ENCODE measurements at places on chromosomes 7 and 10.

DNA sequence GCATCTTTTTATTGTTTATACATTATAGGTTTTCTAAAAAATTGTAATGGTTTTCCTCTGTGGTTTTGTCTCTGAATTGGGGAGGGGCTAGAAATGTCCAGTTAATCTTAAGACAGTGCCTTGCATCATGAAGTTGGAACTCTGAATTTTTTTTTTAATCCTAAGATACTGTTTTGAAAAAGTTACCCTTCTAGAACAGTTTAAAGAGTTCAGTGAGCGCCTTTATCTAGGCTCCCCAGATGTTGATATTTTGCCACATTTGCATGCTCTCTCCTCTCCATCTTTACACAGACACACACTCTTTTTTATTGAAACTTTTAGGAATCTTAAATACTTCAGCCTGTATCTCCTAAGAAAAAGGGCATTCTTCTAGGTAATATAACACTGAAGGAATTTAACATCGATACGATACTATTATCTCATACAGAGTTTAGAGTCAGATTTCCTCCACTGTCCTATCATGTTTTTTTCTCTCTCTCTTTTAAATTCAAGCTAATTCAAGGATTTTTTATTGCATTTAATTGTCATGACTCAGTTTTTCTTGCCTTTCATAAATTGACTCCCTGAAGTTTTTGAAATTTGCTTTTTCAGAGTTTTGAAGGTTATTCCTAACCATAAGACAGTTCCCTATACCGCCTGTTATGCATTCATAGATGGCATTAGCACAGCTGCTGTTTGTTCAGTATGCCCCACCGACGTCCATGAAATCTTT lies 31.5 kb downstream of the PRKAR2B start:
- DNase-seq, result no peak

DNA sequence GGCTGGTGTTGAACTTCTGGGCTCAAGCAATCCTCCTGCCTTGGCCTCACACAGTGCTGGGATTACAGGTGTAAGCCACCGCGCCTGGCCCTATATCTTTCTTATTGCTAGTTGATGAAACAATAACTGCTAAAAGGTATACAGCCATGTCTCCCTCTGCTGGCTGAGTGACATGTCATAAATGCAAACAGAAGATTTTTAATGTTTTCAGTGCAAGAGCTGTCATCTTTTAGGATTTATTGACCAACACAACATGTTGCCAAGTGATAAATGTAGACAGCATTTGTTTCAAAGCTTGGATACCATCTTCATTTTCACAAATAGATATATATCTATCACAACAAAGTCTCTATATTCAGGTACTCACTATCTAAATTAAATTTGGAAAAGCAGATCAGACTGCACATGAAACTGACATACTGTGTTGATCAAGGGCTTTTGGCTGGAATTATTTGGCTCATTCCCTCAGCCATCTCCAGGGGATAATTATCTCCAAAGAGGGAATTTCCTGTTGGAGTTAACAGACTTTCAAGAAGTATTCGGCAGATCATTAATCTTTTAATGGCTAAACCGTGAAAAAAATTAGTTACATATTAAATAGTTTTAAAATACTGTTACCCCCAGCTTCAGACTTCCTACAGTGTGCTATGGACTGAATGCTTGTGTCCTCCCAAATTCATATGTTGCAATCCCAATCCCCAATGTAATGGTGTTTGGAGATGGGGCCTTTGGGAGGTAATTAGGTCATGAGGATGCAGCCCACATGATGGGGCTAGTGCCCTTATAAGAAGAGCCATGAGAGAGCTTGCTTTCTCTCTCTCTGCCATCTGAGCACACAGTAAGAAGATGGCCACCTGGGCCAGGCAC lies 41.3 kb upstream of the SRPK2 start:
- DNase-seq, result no peak

DNA sequence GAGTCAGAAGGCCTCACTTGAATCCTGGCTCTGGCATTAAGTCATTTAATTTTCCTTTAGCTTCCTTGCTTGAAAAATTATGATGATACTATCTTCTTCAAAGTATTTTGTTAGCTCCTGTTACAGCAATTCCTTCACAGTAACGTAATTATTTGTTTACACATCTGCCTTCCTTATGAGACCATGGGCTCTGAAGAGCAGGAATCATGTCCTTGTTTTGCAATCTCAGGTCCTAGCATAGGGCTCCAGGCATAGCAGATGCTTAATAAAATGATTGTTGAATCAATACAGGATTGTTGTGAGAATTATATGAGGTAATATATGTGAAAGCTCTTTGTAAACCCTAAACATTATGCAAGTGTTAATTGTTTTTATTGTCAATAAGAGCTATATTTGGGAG lies 25.5 kb downstream of the KLHDC10 start:
- DNase-seq, result no peak

GRCh38 chr7:130966246-130967009 lies 232.4 kb upstream of the KLF14 start:
- DNase-seq, result no peak

- DNase-seq, result no peak
Measured at GRCh38 chr10:105785721-105786120, 1144.6 kb downstream of the SORCS3 start.

- no peak for DNase-seq
Measured at GRCh38 chr10:52965938-52966401, 193.4 kb upstream of the MBL2 start.

GRCh38 chr10:103502849-103503660 lies 9.6 kb downstream of the NEURL1 start:
- no peak for DNase-seq

- no peak for DNase-seq
Measured at GRCh38 chr7:143455491-143455890, 12.2 kb downstream of the TAS2R60 start.

- DNase-seq, result no peak
Measured at GRCh38 chr7:1542329-1542728, 11.8 kb downstream of the MAFK start.

GRCh38 chr10:21520509-21520908 lies 5.0 kb downstream of the SKIDA1 start:
- no peak for DNase-seq

- no peak for DNase-seq
Measured at GRCh38 chr10:1472178-1472958, 265.0 kb downstream of the ADARB2 start.

DNA sequence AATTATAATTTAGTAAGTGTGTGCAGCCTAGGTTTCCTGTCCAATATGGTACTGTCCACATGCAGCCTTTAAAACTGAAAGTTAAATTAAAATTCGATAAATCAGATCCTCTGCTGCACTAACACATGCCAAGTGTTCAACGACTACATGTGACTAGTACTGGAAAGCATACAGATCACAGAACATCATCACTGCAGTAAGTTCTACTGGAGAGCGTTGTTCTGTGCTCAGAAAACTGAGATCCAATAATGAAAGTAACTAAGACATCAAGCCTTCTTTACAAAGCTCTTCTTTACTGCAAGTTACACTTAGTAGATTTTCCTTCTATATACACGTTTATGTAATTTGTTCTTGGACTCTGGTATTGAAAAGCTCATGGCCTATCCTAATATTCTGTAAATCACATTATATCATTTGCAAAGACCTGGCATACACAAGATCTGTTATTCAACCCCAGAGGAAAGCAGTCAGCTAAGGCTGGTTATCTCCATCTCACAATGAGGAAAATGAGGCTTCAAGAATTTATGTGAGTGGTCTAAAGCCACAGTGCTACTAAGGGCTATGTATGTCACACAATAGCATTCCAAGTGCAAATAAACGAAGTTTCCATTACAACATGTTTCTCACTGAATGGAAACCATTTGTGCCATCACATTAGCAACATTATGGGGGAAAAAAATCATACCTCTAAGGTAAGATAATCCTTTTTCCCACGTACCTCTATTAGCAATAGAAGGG lies 77.6 kb downstream of the VPS41 start:
- no peak for DNase-seq

- DNase-seq, result no peak
Measured at GRCh38 chr7:91397612-91398011, 133.4 kb downstream of the FZD1 start.

- no peak for DNase-seq
Measured at GRCh38 chr7:80403686-80404241, 108.1 kb downstream of the GNAT3 start.

DNA sequence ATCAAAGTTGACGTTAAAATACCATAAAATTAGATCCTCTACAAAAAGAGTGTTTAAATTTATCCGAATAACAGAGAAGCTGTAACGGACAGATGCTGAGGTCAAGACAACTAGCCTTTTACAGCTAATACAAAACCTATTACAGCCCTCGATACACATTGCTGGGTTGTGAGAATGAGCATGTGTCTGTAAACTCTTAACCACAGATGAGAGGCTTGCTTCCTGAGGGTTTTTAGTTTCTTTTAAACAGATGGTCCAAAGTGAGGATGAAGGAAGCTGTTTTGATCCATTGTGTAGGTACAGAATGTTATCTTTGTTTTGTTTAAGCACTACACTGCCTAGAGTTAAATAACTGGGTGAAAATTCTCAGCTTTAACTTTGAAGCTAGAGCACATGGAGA lies 578.2 kb downstream of the PARD3 start:
- DNase-seq, result no peak

DNA sequence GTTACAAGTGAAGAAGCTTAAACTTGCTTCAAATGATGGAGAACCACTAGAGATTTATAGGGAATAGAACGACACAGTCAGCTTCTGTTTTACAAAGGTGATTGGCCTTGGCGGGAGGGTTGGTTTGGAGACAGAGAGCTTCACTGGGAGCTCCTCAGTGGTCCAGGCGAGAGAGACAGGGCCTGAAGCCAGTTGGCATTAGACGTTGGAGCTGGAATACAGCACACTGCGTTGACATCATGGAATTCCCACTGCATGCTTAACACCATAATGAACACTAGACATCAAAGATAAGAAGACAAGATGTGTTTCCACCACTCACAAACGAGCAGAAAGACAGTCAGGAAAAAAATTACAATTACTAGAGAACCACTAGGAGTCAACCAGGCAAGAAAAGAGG lies 67.8 kb downstream of the TBXAS1 start:
- no peak for DNase-seq

DNA sequence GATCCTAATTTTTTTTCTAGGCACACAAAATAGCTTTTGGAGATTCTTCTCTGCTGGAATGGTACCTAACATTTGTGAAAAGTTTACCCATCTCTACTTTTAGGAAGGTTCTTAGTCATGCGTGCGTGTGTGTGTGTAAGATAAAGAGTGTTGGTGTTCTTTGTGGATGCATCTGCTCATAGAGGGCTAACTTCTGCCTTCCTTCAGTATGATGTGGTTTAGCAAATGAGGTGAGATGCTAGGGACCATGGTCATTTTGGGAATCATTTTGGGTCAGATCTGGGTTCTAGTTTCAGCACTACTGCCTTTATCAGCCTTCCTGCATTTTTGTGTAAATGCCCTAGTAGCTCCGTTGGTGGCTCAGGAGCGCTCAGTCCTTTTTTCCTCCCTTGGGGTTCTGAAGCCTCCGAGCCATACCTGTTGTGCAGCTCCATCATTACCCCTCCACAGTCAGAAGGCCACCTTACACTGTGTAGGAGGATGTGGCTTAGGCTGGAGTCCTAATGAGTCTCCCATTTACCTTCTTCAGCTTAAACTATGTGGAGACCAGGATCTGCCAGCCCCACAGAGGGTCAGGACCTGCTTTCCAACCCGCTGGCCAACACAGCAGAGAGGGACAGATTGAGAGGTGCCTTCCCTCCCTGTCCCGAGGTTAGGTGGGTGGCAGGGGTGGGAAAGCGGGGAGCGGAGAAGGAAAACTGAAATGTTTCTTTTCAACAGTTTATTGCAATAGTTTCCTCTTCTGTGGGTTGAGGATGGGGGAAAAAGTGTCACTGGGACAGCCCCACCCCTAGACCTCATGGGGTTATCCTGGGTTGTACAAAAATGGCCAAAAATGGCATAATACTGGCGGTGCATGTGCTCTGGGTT lies 31.2 kb downstream of the TSPAN14 start:
- DNase-seq, result no peak

- no peak for DNase-seq
Measured at GRCh38 chr10:110222641-110223297, 15.4 kb downstream of the MXI1 start.

DNA sequence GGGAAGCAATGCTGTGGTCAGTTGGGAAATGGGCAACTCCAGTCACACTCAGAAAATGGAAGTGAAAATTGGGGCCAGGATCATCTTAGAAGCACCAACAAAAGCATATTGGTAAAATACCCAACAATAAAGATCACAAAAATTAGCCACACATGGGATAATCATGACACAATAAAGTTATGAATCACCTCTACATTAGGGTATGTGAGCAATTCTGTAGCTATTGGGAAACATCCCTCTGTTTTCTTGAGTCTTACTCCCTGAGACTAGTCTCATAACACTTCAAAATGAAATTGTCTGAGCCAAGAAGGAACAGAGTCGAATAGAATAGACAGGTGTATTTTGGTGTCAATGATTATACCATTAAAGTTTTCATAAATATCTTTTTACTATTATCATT lies 178.3 kb downstream of the DYNC1I1 start:
- no peak for DNase-seq

DNA sequence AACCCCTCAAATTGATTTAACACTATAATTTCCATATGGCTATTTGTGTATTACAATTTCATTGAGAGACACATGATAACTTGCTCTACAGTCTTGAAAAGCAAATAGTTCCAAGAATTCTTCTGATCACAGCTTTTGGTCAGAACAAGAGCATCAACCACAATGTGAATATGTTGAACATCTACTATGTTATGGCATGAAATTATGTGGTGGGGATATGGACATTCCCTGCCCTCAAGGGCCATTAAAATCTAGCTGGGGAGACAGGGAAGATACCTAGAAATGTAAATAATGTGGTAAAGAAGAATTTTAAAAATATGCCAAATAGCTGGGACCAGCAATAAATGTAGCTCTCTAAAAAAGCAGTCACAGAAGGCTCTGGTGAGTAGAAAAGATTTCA lies 262.2 kb downstream of the FZD1 start:
- no peak for DNase-seq

DNA sequence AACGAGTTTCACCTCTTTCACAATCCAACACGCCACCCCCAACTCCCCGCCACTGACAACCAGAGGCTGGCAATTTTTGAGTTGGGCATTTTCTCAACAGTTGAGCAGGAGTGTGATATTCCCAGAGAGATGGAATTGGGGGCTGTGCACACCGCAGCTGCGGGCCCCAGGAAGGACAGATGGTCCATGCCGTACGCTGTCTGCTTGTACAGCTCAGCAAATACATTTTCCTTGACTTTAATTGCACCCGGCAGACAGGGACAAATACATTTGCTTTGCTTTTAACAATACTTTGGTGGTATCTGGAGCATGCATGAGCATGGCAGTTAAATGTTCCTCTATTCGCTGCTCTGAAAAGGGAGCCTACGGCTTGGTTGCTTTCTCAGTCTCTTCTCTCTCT lies 354.2 kb upstream of the DPP6 start:
- DNase-seq, result no peak

DNA sequence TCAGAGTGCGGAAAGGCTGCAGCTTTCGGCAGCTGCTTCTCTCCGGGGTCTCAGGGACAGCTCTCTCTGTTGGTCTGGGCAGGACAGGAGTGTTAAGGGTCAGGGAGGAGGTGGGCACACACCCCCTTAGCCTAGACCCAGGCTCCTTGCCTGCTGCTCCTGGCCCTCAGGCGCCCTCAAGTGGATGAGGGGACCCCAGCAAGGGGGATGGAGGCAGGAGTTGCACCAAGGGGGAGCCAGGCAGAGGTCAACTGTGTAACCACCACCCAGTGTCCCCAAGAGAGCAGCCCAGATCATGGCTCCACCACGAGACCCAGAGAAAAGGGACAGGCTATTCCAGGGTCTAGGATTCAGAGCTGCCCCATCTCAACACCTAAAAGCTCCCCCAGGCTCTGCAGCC lies 26.9 kb downstream of the SPOCK2 start:
- DNase-seq, result no peak
